ENCODE measurements at places on chromosomes 7 and 10. TPM values are rescaled to one million over a fixed set of nuclear protein-coding genes. Genes with fewer than 3 reads are reported as not detected.

- DNase-seq, result no peak
Measured at GRCh38 chr10:5343979-5344378, 20.8 kb upstream of the UCN3 start.

DNA sequence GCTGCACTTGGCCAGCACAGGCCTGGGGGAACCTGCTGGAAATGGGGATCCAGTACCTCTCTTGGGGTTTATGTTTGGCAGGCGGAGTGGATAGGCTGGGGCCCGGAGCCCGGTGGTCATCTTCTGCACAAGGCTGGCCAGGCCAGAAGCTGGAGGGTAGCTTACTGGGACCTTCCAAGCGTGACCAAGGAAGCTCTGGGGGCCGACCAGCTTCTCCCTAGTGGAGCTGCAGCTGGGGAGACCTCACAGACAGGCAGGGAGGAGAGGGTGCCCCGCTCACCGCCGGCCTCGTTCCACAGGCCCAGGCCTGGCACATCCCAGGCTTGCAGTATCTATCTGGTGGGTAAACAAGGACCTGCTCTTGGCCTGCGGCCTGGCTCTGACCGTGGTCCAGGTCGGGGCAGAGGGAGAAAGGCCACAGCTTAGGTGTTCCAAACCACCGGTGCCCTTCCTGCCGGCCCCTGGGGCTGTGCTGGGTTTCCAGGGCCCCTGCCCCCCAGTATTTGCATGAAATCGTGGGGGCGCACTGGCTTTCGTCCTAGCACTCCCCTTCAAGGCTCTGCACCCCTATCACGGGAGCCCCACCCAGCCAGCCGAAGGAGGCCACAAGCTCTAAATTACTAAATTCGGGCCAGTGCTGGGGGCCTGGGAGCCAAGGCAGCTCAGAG, 1.5 kb upstream of the ELFN1 start:
- no peak for DNase-seq

- no peak for DNase-seq
Measured at GRCh38 chr7:1669064-1669951, 769 bp upstream of the ELFN1 start.

GRCh38 chr7:43291789-43292188, 179.3 kb downstream of the HECW1 start:
- no peak for DNase-seq

Gene PSMC2
- 170 TPM for total RNA-seq

Gene GDF2
- total RNA-seq, result not detected

- no peak for DNase-seq
Measured at GRCh38 chr10:12550994-12551393, 201.6 kb downstream of the CAMK1D start.

DNA sequence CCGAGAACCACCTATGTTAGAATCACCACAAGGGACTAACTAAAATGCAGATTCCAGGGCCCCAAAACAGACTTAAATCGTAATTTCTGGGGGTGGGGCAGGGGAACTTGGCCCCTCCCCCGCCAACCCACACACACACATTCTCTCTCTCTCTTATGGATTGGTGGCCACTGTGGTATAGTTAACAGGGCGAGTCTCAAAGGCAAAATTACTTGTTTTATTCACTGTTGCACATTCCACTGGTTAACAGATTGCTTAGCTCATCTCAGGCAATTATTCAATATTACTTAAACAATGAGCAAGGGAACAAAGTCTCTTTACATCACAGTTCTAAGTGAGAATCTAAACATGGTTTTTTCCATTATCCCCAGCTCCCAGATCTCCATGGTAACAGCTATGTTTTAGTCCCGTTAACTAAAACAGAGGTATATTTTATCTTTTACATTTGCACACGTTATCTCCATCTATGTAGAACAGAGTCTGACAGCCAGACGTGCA, 38.5 kb downstream of the IGF2BP3 start:
- no peak for DNase-seq

Gene NUTM2E
- not detected for total RNA-seq

GRCh38 chr7:124781907-124782734, 16.5 kb upstream of the GPR37 start:
- no peak for DNase-seq

GRCh38 chr7:115221456-115221855, 299.6 kb downstream of the MDFIC start:
- no peak for DNase-seq

DNA sequence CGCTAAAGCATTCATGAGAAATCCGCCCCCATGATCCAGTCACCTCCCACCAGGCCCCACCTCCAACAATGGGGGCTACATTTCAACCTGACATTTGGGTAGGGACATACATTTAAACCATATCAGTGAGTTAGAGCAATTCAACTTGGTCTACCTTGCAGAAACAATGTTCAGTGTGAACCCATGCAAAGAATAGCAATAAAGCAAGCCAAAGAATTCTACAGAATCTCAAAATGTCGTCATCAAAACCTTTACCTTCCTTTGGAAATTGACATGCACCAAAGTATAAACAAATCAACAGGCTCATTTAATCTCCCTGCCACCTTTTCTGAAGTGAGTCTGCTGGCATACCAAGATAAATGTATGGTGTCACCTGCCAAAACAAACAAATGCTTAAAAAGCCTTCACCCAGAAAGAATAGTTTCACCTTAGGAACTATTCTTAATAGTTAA, 68.8 kb upstream of the ABLIM1 start:
- no peak for DNase-seq

Gene SLC13A1
- not detected for total RNA-seq

- DNase-seq, result no peak
Measured at GRCh38 chr10:80509403-80510161, 28.1 kb upstream of the SH2D4B start.

Gene MCM10
- total RNA-seq, result 89.3 TPM

DNA sequence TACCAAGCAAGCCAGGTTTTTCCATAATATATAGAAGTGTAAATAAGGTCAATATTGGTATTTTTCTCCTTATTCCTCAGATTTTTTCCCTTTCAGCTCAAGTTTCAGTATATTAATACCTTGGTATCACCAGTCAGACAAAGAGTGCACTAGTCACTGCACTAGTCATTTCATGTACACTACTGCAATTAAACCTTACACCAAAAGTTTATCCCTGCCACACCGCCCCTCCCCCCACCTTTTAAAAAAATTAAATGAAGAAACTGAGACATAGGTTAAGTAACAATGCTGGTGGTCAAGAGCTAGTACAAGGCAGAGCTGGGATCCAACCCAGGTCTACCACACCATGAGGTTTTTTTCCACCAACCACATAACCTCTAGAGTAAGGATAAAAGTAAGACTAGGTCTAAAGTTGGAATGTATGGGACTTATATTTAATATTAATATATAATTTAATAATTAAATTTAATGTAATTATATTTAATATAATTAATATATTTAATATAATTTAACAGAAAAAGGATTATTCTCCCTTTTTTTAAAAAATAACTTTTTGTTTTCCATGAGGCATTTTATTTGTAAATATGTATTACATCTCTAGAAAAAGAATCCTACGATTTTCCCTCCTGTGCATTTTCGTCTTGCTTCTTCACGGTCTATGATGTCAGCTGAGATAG, 68.5 kb downstream of the NT5C2 start:
- DNase-seq, result no peak

DNA sequence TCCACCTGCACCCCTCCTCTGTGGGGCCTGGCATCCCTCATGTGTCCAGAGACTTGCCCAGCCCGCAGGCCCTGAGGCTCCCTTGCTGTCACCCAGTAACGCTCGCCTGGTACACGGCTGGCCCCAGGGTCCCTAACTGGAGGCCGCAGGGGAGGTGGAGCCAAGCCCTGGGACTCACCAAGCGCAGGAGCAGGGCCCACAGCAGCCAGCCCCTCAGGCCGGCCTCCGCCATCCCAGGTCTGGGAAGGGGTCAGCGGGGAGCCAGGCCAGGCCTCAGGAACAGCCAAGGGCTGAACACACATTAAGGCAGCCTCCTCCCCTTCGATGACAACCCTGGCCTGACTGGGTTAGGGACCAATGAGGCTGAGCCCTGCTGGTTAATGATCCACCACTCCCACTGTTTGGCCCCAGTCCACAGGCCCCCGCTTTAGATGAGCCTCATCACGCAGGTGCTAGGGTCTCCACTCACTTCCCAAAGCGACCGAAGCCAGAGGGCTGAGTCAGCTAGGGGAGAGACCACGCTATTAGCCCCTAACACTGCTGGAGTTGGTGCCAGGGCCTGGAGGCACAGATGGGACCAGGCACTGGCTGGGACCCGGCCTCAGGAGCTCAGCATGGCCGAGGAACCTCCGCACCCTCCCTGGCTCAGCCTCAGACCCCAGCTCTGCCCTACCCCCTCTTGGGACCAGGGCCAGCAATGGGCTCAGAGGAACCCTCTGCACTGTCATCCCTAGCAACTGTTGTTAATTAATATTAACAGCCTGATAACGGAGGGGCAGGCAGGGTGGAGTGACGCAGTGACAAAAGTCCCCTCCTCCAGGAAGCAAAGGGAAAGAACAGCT, at the start of gene NPC1L1:
TSS of gene NPC1L1 (minus strand) at position 303 of the 842 bp plus-strand sequence. CDS start at position 232, 71 bp downstream.
- DNase-seq, result no peak

DNA sequence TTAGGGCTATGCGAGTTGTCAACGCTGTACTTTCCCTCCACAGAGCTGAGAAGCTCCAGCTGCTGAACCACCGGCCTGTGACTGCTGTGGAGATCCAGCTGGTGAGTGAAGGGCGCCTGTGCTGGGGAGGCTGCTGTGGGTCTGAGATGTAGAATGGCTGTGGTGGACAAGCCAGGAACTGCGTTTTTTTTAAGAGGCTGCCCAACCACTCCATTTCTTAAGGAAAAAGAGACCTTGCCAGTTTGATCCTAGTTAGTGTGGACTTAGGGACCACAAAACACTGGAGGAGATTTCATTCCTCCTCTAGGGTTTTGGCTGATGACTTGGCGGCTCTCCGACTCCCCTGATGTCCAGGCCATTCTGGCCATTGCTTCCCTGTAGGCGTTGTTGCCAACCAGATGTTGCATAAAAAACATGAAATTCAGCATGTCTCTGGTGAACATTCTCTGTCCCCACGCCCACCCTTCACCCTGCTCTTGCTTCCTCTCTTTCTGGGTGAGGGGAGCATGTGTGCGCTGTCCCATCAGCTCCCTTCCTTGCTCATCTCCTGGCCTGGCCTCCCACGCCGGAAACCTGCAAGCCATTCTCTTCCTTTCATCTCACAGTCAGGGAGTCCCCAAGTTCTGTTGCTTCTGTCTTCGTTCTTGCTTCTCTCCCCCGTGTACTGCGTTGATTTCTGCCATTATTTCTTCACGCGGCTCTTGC, 30.9 kb downstream of the CRCP start:
- DNase-seq, result no peak

Gene NUTM2A
- total RNA-seq, result 0.47 TPM

DNA sequence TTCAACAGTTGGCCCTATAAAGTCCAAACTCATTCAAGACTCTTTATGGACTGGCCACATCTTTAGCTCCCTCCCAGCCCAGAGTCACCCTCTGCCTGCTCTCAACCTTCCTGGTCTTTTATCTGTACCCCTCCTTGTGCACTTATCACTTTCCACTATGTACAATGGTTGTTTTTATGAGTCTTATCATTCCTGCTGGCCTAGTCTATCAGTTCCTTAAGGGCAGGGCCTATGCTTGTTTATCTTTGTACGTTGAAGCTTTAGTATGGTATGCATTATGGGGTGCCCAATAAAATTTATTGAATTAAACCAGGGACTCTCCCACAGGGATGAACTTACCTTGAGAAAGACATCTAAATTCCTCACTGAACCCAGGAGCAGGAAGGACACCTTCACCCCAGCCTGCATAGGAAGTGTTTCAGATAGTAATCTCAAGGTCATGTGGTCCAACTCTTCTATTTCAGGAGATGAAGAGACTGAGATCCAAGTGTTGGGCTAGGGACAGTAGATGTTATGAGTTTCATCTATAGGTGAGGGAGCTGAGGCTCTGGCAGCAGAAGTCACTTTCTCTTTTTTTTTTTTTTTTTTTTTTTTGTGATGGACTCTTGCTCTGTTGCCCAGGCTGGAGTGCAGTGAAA, 13.3 kb upstream of the PDCD4 start:
- no peak for DNase-seq

Gene CADPS2
- not detected for total RNA-seq

DNA sequence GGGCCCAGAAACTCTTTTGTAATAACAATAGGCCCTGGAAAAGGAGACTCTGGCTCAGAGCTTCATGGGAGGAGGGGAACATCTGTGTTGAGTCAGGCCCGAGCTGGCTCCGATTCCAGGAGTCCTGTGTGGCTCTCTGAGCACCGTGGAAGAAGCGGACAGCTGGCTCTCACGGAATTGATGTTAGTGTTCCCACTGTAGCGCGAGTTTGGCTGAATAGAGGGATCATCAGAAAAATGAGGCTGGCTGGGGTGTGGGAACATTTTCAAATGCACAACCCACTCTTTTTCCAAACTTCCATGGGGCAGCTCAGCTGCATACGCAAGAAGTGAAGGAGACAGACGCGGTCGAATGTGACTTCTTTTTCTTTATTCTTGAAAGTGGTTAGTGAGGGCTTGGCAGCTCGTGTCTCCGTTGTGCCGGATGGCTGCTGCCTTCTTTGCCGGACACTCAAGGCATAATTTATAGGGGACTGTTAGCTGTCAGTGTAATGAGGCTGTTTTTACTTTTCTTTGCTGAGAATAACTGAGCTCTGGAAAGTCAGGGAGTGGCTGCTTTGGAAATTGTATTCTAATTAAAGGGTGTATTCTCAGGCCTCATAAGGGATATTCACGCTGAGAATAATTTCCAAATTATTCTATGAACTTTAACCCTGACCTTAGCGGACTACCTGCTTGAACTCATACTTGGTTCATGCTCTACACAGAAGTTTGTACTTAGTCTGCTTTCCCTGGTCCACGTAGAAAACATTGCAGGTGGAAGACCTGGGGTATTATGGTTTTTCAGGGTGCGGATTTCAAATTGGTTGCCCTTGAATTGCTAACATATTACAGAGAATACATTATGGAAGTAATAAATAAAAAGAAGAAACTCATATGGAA, 23.1 kb downstream of the MDFIC start:
- no peak for DNase-seq

Gene ASB4
- total RNA-seq, result not detected

GRCh38 chr7:22128528-22128920, 182.8 kb upstream of the CDCA7L start:
- DNase-seq, result no peak

- DNase-seq, result no peak
Measured at GRCh38 chr7:30468791-30469190, 9.8 kb downstream of the NOD1 start.

GRCh38 chr10:103740611-103741010, 114.8 kb downstream of the SH3PXD2A start:
- no peak for DNase-seq
